Activated B cell treated with CpG ODN at 0.5 μM for 24 hours (primary cell): ENCODE measurements at places on chromosomes 12 and 14.
A peak's percentile ranks its signal among the peaks of the same experiment; 100 is the strongest.

GRCh38 chr12:46165191-46165590 lies 103.7 kb downstream of the SLC38A1 start:
- no peak for DNase-seq

GRCh38 chr14:69263364-69263763 lies 3.4 kb downstream of the GALNT16 start:
- DNase-seq: no peak

- no peak for DNase-seq
These were observed 2.3 kb upstream of the NEUROD4 start for GRCh38 chr12:55017416-55017925.

DNA sequence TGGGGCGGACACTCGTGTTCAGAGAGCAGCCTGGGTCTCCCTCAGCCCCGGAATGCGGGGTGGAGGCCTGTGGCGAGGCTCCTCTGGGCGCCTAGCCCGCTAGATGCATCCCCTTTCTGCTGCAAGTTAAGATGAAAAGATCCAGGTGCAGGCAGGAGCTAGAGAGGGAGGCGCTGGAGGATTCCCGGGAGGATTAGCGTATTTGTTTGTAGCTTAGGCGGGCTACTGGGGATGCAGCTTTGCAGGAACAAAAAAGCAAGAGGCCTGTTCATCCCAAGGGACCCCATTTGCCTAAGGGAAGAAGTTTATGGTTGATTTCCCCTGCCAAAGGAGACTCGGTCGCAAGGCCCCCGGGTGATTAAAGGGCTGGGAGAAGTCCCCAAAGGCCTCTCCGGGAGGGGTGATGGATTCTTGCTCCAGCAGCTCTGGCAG lies 824 bp downstream of the CCDC177 start:
- DNase-seq: no peak

GRCh38 chr14:93033983-93034670 lies 81.6 kb downstream of the ITPK1 start:
- peak; percentile 31 for DNase-seq

DNA sequence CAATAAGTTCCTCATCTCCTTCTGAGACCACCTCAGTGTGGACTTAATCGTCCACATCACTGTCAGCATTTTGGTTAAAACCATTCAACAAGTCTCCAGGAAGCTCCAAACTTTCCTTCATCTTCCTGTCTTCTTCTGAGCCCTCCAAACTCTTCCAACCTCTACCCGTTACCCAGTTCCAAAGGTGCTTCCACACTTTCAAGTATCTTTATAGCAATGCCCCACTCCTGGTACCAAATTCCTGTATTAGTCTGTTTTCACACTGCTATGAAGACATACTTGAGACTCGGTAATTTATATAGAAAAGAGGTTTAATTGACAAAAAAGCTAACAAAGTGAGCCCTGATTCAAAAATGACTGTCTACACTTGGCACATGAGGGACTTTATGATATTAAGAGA lies 22.8 kb downstream of the EMP1 start:
- DNase-seq: no peak

DNA sequence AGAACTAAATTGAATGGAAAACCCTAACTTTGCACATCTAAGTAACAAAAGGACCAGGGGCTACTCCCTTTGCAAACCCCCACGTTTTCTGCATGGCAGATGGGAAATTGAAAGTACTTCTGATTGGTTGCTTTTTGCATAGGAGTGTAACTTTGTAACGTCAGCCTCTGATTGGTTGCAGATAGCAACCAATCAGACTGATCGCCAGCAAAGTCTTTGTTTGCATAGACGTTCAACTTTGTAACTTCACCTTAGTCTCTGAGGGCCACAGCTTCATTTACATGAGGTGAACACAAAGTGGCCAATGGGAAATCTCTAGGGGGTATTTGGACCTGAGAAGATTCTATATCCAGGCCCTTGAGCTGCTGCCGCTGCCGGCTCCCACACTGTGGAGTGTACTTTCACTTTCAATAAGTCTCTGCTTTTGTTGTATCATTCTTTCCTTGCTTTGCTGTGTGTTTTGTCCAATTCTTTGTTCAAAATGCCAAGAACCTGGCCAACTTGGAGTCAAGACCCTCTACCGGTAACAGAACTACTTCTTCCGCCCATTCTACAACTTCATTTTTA lies 102.5 kb upstream of the PRICKLE1 start:
- no peak for DNase-seq
